Testis (tissue), 5 donors: ENCODE measurements at places on chromosomes 4 and X. TPM values are rescaled to one million over a fixed set of nuclear protein-coding genes. Genes with fewer than 3 reads are reported as not detected.

GRCh38 chrX:10239611-10240064 lies 82.9 kb downstream of the CLCN4 start:
- DNase-seq = no peak

The DCAF12L2 gene
- total RNA-seq = 37.6 TPM

DNA sequence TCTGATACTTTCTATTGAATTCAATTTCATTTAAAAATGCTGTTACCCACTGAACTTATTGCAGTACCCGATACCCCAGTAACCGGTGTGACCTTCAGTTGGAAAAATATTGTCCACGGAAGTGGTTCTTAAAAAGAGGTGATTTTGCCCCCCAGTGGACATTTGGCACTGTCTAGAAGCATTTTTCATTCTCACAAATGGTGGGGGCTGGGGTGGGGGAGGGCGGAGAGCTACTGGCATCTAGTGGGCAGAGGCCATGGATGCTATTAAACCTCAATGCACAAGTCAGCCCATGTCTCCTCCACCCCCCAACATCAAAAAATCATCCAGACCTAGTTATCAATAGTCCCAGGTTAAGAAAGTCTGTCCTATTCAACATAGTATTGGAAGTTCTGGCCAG lies 19.6 kb upstream of the CHM start:
- no peak for DNase-seq

DNA sequence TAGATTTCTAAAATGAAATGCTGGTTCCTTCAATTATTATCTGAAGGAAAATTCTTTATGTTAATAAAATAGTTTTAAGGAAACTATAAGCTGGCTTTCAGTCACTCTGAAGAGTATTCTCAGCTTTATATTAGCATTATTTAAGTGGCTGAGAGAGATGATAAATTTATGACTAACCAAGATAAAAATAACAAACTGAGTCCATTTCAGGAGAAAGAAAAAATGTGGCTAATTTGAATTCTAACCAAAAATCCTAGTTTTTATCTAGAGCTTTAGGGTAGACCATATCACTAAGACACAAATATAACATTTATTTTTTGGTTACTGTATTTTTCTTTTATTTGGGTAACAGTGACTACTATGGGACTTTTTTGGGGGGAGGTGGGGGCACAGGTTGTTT lies 59.4 kb upstream of the NAP1L5 start:
- DNase-seq = no peak

The ANKRD50 gene
- 43.6 TPM for total RNA-seq

- DNase-seq = no peak
Measured at GRCh38 chr4:132333724-132334047, 815.4 kb upstream of the PCDH10 start.

GRCh38 chr4:19829101-19829500 lies 422.6 kb upstream of the SLIT2 start:
- DNase-seq = no peak

DNA sequence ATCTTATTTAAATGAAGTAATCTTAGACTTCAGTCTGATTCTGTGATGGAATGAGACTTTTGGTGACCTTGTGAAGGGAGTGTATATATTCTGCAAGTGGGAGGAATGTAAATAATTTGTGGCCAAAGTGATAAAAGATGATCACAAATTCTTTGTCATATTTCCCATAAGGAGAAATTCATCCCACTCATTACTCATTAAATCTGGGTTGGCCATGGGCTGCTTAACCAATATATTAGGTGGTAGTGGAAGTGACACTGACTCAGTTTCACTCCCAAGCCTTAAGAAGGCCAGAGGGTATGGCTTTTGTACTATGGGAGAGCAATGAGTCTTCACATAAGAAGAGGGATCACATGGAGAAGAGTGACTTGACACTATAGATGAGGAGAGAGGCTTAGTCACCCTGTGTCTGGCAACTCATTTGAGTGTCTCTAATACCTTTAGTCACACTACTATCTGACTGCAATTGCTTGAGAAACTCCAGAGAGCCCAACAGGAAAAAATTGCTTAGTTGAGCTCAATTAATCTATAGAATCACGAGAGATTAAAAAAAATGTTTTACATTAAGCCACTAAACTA lies 408.2 kb upstream of the PITX2 start:
- DNase-seq = no peak

The TBC1D8B gene
- 23.8 TPM for total RNA-seq

DNA sequence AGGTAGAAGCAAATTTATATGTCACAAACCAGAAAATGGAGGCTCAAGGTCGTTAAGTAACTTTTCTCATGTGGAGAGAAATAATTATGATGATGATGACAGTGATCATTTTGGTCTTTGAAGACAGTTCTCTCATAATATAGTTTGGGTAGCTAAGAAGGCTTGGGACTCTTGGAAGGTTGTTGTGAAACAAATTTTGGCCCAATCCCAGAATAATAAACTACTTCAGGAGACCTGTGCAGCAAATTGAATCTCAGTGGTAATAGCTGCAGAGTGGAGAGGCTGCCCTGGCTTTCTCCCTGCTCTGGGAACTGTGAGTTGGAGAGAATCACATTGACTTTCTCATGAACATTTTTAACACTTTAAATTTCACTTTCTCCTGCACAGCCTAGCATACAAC lies 217.2 kb upstream of the BOD1L1 start:
- no peak for DNase-seq

The NMU gene
- total RNA-seq = 4.3 TPM

DNA sequence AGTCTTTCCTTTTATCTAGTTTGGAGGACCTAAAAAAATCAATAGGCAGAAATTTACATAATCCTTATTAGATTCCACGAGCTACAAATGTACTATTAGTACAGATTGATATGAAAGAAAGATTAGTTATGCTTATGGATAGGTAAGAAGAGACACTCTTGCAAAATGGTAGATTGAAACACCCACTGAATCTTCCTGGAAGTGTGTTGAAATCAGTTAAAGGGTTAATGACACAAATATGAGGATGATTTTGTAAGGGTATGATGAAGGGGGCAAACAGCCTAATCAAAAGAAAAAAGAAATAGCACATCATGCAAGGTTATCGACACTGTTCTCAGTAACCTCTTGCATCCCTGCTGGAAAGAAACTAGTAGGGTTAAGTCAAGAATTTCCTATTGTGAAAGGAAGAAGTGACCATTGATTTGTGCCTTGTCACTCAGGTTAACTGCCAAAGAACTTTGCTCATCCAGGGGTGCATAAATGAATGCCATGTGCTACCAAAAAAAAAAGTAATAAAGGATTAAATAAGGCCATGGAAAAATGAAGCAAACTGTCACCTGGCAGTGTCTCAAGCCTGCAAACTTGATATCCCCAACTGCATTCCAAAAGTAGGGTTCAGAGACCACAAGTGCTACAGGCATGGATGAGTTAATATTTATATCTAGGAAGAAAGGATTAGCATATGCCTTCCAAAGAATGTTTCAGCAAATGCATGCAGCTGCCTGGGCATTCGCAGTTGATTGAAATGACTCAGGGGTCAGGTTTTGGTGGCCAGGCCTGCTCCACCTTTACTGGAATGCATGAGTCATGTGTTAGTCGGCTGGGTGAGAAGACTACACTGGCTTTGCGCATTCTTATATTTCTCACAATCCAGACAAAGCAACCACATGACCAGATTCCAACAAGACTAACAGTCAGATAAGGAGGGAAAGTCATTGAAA lies 78.3 kb upstream of the ATXN3L start:
- no peak for DNase-seq

- DNase-seq = no peak
Measured at GRCh38 chr4:152709675-152710438, 30.1 kb upstream of the TMEM154 start.

The GPR82 gene
- total RNA-seq = 0.31 TPM

- DNase-seq = no peak
Measured at GRCh38 chr4:67037504-67038227, 507.6 kb downstream of the CENPC start.

The TCP11X2 gene
- total RNA-seq = 3.6 TPM

The AMBN gene
- total RNA-seq = not detected

The FRAS1 gene
- 3.5 TPM for total RNA-seq

- DNase-seq = no peak
Measured at GRCh38 chr4:68683034-68683433, 12.6 kb upstream of the UGT2B15 start.

The QRFPR gene
- total RNA-seq = 2.4 TPM

GRCh38 chr4:19195696-19196095 lies 1056.0 kb upstream of the SLIT2 start:
- no peak for DNase-seq

DNA sequence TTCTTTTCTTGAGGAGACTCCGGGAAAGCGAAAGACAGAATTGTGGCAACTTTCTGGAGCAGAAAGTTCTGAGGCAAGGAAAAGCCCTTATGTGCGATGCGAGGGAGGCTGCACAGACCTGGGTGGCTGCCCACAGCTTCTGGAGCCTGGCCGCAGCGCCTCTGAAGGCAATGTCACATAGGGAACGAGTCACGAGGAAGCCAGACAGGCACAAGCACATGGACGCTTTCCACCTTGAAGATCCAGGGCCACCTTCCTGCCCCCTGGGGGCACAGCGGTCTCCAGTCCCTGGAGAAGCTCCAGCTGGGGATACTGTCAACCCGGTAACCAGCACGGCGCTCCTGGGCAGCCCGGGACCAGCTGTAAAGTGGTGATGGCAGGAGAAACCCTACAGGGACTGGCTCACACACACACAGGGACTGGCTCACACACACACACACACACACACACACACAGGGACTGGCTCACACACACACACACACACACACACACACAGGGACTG lies 69.8 kb downstream of the MTNR1A start:
- DNase-seq = peak; percentile 70

DNA sequence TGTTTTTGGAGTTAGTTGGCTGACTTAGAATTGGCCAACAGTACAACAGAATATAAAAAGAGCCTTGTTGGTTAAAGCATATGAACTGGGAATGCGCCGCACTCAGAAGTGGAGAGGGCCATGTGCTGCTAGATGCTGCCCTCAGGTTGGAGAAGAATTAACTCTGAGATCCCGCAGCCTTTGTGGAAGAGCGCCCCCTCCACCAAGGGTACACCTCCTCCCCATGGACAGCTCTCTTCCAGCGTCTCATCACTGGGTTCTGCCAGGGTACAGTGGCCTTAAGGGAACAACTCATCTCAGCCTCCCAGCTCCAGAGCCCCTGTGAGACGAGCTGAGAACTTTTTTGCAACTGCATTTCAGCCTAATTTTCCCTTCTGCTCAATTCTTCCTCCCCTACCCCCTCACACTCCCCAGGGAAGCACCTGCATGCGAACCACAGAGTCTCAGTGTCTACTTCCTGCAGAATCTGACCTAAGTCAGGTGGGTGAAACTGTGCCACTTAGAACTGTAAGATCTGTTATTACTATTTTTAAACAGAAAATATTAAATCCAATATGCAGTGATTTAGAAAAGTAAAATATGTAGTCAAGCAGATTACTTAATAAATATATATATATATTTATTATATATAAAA lies 380.6 kb downstream of the RAB28 start:
- no peak for DNase-seq

GRCh38 chr4:137200322-137200721 lies 332.0 kb downstream of the PCDH18 start:
- no peak for DNase-seq

DNA sequence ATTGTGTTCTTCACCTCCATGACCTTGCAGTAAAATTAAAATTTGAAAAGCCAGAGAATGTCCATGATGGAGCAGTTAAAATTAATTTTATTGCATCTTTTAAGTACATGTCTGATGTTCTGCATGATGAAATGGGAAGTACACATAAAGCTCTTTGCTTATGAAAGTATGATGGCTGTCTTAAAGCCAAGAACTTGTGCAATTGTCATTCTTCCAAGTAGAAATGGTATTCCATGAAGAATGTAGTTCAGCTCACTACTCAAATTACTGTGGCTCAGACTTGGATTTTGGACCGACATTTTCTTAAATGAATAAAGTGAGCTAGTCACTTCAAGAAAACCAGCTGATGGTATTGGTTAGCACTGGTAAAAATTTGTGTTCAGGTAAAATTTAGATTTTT lies 161.7 kb upstream of the CXCL13 start:
- no peak for DNase-seq

The SSX2 gene
- not detected for total RNA-seq

DNA sequence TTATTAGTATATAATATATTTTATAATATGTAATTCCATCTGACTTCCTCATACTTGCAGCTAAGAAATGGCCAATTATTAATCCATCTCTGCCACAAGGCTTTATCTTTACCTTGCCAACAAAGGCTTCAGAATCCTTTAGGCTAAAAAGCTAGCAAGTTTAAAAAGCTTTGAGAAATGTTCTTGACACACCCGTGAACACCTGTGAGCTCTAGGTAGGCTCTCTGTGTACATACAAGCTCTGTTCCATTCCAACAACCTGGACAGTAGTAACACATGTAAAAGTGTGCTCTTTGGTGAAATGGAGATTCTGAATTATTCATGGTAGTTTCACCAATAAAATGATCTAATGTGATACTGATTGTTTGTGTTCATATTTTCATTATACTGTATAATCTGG lies 49.7 kb upstream of the USP9X start:
- no peak for DNase-seq

DNA sequence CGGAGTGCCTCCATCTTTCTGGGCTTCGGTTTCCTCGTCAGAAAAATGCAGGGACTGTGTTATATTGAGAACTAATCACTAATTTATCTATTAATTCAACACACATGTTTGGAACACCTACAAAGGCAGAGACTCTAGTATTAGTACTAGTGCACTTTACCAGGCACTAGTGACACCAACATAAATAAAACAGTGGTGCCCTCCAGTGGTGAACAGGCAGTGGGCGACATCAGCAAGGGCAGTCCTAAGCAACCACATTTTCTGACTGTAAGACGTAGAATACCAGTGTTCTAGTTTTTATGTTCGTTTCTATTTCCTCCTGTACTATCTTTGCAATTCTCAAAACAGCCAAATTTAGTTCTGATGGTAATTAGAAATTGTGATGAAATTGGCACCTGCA lies 69.1 kb upstream of the UCP1 start:
- peak; percentile 50 for DNase-seq

- no peak for DNase-seq
Measured at GRCh38 chrX:35842674-35843073, 44.5 kb downstream of the MAGEB16 start.

DNA sequence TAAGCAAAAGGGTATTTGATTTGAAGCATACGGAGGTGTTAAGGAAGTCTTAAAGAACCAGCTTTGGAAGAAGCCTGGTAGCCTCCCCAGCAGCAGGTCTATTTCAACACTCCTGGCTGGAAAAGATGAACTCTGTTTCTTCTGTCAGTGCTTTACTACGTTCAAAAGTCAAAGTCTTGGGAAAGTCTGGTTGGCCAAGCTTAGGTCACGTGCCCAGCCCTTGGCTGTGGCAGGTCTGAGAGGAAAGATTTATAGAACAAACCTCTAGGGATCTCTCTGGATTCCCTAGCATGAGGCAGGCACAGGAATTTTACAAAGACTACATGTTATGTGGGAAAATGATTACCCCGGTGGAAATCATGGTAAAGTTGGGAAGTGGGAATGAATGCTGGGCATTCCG lies 8.6 kb upstream of the ARHGAP10 start:
- no peak for DNase-seq

- DNase-seq = no peak
Measured at GRCh38 chr4:75848891-75849290, 53.4 kb downstream of the PPEF2 start.
